Stimulated activated CD8-positive, alpha-beta memory T cell treated with anti-CD3 and anti-CD28 coated beads, Interleukin-4, amount 100 ng/mL, for 48 hours (primary cell): ENCODE measurements at places on chromosomes 5 and 9.
A peak's percentile ranks its signal among the peaks of the same experiment; 100 is the strongest.

DNA sequence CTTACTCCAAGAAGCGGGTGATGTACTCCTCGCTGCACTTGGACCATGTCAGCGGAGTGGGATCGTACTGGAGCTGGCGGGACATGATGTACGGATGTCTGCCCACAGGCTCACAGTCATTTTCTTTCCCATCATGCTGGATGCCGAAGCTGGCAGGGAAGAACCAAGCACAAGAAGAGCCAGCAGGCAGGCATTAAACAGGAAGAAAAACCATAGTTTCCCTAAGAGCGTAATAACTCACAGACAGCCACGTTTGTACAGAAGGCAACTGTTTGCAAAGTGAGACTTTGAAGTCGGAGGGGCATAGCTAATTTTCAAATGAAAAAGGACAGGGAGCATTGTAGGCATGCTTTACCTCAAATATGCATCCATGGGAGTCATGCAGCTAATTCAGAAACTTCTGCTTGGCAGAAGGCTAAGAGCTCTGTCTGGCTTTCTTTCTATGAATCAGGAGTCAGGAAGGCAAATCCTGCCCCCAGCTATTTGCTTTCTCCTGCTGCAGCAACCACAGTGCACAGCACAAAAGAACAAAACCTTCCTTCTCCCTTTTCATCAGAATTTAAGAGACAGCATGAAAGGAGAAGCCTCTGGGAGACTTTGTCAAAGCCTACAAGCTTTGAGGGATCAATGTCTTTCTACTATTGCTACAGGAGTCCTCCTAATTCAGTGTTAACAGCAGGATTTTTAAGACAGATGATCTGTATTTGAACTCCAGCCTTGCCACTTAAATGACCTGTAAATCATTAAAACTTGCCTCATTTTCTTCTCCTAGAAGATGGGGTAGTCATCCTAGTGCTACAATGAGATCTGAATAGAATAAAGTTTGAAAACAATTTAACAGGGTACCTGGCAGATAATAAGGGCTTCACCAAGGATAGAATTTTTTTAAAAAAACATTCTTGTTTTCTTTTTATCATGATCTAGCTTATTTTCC is 209.1 kb downstream of the TARS1 start:
- DNase-seq: no peak

- no peak for DNase-seq
Observed at GRCh38 chr5:131382407-131383395, 118.8 kb downstream of the CDC42SE2 start.

DNA sequence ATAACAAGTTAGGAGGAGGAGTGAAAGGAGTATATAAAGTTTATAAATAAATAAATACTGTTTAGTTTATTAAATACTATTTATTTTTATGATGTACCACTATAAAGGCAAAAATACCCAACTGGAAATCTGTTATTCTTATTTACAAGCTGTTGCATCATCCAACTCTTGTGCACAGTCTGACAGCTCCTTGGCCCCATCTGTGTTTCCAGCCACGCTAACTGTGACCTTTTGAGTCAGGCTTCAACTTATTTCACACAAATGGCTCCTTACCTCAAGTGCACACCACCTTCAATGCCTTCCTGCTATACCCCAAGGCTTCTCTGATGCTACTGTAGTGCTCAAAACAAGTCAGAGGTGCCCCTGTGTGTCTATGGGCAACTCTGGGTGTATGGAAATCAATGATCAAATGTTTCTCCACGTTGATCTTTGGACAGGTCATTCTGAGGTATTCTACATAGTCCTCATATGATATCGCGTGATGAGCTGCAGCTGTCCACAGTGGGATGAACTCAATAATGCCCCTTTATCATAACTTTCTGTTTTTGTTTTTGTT is 303.2 kb upstream of the GRAMD2B start:
- DNase-seq: no peak

GRCh38 chr5:158848634-158849033 is 251.1 kb downstream of the EBF1 start:
- DNase-seq: no peak

DNA sequence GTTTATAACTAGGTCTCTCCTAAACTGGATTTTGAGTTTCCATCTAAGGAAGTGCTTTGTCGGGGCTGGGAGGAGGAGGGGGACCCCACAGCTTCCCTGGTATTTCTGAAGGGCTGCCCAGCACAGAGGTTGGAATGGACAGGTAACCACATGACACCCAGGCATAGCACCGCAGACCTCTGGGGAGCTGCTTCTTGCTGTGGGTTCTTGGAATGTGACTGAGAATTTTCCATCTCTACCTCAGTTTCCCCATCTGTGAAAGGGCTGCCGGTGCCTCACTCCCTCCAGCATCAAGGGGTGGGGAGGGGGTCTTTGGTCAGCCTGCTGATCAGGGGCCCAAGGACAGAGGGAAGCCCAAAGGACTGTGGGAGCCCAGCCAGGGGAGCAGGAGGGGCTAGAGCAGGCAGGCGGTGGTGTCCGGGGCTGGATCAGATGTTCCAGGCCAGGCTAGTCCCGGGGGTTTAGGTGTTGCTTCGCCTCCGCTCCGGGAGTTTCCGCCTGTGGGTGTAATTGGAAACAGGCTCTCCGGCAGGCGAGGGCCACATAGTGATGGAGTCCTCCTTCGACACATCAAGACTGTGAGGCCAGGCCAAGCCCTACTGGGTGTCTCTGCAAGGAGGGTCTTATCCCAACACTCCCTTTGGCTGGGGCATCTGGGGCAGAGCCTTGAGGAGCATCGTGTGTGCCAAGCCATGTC is 3.3 kb downstream of the OLFML2A start:
- DNase-seq: no peak

DNA sequence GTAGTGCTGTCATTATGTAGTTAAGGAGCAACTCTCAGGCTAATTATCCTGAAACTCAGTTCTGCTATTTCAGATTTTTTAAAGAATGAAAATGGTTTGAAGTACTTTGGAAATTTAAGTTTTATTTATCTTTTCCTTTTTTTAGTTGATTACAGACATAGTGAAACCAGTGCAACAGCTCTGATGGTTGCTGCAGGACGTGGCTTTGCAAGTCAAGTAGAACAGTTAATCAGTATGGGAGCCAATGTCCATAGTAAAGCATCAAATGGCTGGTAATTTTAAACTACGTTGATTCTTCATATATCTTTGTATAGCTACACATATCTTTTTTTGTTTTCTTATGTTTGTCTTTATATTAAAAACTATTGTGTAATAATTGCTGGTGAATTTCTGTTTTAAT is 34.9 kb downstream of the YTHDC2 start:
- no peak for DNase-seq

DNA sequence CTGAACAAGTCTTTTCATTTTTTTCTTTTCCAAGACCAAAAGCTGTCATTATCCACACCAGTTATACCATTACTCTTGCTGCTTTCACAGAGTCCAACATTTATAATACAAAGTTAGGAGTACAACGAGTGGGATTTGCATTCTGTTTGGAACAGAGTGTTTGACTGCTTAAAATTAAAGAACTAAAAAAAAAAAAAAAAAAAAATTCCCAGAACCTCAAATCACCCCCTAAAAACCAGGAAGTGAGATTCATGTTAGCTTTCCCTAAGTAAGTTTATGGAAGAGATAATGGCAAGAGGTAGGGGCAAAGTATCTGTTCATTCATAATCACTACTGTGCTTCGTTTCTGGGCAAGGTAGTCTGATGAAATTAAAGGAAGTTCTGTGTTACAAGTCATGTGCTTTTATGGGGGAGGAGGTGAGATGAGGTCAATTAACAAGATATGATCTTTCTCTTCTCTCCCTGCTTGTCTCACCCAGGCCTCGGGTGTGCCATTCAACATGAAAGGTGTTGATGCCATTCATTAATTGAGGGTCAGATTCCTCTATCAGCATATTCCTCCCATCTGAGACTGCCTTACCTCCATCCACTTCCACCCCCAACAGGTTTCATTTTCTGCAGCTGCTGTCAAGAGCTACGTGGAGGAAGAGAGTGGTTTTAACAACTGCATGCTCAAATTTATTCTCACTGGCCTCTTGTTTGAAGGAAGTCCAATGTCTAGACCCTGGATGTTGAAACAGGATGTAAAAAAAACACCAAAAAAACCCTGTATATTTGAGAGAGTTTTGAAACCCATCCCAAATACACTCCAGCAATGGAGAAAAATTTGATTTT is 58.1 kb downstream of the MARCHF3 start:
- DNase-seq: peak; percentile 46

- no peak for DNase-seq
Observed at GRCh38 chr5:139895647-139896046, 100.0 kb downstream of the PSD2 start.

DNA sequence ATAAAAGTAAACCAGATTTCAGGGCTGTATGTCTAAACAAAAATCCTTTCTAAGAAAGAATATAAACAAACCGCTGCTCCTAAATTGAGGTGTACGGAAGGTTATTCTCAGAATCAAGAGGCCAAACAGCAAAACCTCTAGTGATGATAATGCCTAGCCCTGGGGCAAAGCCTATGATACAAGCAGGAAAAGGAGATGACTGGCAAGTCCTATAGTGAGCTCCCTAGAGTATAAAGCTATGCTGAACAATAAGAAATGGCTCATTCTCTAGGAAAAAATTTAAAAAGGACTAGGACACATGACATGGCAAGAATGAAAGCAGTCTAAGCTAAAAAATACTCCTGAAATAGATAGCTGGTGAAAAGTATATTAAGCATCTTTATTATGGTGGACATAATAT is 187.1 kb downstream of the BNC2 start:
- no peak for DNase-seq

- no peak for DNase-seq
Observed at GRCh38 chr9:116149844-116150243, 3.7 kb upstream of the PAPPA start.

DNA sequence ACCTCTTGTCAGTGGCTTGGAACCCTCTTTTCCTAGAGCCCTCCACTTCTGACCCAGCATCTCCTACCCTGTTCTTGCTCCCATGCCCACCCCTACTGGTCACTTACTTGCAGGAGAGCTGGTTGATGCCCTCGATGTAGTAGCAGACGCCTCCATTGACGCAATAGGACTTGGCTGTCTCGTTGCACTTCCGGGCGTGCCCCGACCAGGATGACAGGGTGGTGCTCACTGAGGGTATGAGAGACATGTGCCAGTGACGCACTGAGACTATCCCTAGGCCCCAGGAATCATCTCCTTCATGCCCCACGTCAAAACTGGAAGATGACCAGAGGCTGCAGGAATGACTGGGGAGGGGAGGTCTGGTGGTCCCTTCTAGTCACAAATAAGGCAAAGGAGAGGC is 76.0 kb downstream of the PSD2 start:
- DNase-seq: no peak
